ENCODE measurements at places on chromosomes 5 and 9.

DNA sequence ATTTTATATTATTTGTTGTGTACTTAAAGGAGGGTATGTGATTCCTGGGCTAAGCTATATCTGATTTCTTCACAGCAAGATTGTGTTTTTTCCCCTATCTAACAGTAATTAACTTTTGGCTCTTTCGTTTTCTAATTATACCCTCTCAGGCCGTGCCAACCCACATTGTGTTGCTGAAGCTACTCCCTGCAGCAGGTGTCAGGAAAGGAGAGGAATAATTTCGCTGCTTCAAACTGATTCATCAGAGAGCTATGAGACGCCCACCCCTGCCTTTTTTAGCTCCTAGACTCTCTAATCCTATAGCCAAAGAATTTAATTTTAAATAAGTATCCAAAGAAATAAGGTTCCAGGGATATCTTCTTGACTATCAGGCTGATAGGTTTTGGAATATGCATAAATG lies 3.8 kb downstream of the CAVIN4 start:
- no peak for DNase-seq

DNA sequence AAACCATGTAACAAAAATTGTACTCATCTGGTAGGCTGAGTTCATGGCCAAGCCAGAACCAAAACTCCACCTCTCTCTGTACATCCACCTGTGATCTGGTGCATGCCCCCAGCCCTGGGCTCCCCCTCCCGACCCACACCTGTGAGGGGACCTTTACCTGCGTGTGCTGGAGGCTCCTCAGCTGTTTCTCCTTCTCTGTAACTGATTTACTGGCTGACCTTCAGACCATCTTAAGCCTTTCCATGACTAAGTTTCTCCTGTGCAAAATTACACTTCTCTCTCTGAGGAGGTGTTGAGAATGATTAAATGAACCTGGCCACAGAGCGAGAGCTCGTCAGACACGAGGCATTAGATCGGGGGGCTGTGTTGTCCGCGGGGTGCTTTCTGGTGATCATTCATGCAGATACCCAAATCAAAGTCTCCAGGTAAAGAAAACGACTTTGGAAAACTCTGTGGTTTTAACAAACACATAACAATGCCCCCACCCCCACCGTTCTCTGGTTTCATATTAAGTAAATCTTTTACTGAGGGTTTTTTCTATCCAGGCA lies 136.4 kb downstream of the SEMA5A start:
- DNase-seq: no peak

DNA sequence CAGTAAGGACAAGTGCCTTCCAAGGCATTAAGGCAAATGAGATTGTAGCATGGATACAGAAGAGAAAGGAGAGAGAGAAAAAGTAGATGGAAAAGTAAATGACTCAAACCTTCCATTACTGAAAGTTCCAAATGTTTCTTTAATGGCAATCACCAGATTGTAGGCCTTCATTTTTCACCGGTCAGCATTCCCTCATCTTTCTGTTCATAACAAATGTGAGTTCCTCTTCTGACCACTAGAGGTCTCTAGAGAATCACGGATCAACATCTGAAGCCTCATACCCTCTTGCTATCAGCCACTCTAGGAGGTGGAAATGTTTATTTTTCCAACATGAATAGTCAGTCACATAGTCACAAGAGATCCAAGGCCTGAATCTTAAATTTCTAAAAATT lies 73.6 kb upstream of the RPS23 start:
- peak; percentile 25 for DNase-seq

GRCh38 chr5:113017881-113018635 lies 41.5 kb downstream of the DCP2 start:
- no peak for DNase-seq

DNA sequence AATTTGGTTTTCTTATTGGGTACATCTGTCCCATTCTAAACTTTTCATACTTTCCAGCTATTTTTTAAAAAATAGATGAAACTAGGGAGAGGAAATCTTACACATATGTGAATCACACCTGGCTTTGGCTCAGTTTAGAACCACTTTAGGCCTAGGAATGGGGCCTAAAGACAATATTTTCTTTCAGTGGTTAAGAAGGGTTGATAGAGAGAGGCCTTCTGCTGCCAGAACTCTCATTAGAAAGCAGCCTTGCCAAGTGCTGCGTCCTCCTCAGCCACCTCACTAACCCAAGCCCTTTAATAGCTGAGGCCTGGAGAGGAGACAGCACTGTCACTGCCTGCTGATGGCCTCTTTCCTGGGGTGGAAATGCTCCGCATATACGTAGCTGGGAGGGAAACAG lies 167.5 kb downstream of the SAXO1 start:
- DNase-seq: no peak

DNA sequence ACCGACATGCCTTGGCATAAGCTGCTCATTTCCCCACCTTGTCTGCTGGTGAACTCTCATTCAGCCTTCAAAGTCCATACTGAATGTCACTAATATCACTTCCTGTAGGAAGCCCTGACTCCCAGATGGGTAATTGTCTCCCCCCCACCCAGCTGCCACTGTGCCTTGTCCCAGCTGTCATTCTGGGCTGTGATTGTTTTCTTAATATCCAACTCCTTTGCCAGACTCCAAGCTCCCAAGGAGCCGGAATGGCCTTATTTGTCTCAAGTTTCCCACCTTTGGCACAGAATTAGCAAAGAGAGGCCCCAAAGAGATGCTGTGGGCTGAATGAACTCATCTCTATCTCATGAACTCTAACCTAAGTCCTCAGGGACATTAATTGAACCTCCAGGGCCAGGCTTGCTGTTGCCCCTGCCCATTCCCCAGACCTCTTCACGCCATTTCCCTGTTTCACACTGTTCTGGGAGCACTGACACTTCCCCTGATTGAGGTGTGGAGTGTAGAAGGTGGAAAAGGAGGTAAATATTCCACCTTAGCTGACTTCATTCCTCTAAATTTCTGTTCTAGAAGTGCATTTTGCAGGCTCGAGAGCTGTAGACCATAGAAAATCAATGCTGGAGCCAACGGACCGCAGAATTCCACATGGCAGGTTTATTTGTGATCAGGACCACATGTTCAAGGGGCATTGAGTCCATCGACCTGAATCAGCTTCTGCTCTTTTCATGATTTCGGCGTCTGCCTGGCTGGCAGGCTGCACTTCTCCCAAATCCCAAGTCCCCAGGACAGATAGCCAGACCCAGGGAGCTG lies 4.9 kb upstream of the SH3PXD2B start:
- no peak for DNase-seq

GRCh38 chr5:19880458-19880857 lies 107.5 kb downstream of the CDH18 start:
- no peak for DNase-seq

- DNase-seq: no peak
Observed at GRCh38 chr9:72441848-72442607, 77.0 kb upstream of the ZFAND5 start.

DNA sequence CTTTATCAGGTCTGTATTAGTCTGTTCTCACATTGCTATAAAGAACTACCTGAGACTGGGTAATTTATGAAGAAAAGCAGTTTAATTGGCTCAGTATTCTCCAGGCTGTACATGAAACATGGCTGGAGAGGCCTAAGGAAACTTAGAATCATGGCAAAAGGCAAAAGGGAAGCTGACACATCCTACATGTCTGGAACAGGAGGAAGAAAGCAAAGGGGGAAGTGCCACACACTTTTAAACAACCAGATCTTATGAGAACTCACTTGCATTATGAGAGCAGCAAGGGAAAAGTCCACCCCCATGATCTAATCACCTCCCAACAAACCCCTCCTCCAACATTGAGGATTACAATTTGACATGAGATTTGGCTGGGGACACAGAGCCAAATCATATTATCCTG lies 132.1 kb downstream of the PCSK1 start:
- no peak for DNase-seq

- DNase-seq: no peak
Observed at GRCh38 chr5:144017119-144017518, 153.3 kb downstream of the YIPF5 start.

DNA sequence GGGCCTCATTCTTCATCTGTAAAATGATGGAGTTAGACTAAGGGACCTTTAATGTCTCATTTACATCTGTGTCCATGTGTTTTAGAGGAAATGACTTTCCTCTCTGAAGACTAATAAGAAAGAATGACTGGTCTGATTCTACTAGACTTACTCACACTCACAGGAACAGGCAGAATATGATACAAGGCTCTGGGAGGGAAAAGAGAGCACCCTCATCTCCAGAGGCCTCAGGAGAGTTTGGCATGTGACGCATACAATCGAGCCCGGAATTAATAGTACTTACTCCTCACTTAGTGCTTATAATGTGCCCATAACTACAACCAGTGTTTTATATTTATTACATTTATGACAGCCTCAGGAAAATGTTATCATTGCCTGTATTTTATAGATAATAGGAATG lies 608.7 kb downstream of the KCTD16 start:
- no peak for DNase-seq

DNA sequence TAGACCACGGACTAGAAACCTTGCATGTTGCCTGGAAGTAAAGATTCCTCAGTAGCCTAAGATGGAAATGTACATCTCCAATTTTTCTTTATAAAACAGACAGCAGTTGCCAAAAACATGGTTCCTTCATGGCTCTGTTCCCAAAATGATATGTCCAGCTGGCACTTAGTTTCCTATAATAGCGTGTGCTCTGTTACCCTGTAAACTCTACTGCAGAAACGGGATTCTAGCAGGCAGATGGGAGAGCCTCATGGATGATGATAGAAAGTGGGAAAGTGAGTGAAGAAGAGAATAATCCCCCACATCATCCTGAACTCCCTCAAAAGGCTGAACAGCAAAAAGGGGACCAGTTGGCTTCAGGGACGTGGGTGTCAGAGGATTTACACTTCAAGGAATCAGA lies 118.2 kb downstream of the FRMD3 start:
- no peak for DNase-seq

- DNase-seq: peak; percentile 26
Observed at GRCh38 chr9:136399176-136400037, 563 bp downstream of the SNAPC4 start.

- DNase-seq: no peak
Observed at GRCh38 chr5:55597014-55597981, 62.5 kb upstream of the PLPP1 start.

- no peak for DNase-seq
Observed at GRCh38 chr5:143782588-143783386, 29.2 kb upstream of the HMHB1 start.

GRCh38 chr5:108727236-108727650 lies 20.5 kb upstream of the FER start:
- no peak for DNase-seq

- no peak for DNase-seq
Observed at GRCh38 chr9:6551136-6551535, 94.4 kb downstream of the GLDC start.

DNA sequence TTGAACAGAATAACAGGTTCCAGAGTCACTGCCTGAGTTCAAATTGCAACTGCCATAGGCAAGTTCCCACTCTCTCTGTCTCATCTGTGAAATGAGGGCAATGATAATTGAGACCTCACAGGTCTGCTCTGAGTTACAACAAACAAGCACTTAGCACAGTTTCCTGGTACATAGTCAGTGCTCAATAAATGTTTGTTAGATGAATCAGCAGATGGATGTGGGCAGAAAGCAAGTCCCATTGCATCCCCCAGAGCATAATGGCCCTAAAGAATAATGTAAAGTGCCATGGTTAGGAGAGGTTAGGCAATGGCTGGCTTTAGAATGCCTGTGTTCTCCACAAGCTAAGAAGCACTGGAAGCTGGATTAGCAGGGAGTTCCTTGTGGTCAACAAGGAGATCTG lies 136.5 kb upstream of the LARP1 start:
- no peak for DNase-seq

DNA sequence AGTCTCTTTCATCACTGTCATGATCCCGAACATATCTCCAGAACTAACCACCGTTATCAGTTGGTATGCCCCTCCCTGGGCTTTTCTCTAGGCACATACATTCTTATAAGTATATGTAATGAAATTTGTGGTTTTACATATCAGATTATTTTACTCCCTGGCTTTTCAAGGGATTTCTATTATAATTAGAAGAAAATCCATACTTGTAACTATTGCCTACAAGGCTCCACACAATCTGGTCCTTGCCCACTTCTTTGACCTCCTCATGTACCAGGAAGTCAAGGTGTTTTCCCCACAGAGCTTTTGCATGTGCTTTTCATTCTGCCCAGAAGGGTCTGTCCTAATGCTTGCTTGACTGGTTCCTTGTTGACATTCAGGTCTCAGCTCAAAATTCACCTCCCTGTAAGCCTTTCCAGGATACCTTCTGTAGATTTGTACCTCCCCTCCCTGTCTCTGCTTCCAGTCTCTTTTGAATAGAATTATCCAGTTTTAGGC lies 33.6 kb upstream of the HSD17B4 start:
- no peak for DNase-seq

- DNase-seq: no peak
Observed at GRCh38 chr9:126612326-126612812, 1.4 kb upstream of the LMX1B start.

GRCh38 chr9:127987103-127987614 lies 6.4 kb upstream of the EEIG1 start:
- DNase-seq: no peak

GRCh38 chr9:128393145-128393775 lies 22.1 kb downstream of the URM1 start:
- DNase-seq: no peak

- DNase-seq: no peak
Observed at GRCh38 chr5:147490989-147491388, 18.9 kb downstream of the DPYSL3 start.

- no peak for DNase-seq
Observed at GRCh38 chr9:129415942-129416651, 204.8 kb downstream of the C9orf50 start.

GRCh38 chr9:98563988-98564387 lies 144.7 kb downstream of the GABBR2 start:
- no peak for DNase-seq

DNA sequence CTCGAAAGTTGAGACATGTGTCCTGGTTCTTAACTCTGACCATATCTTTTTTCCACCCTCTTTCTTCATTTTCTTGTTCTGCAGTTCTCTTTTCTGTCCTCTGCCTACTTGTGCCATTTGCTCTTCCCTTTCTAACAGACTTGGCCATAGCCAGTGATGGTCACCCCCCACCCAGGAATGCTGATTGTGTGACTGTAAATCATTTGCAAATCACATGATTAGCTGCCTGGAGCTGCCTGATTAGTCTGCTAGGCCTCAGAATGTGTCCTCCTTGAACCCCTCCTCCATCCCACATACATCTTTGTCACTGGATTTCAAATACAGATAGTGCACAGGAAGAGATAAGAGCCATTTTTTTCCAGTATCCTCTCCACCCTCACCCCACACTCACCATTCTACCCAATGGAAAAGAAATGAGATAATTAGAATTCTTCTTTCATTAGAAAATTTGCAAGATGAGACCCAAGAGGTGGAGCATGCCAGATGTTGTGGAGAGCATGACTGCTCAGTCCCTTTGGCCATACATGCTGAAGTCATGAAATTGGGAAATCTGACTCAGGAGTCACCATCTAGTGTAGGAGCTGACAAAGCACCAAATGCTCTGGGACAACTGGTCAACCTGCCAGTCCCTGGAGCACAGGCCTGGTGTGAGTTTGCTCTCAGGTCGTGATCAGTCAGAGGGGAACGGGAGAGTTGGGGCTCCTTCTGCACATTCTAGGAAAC lies 538.2 kb downstream of the CCDC171 start:
- no peak for DNase-seq

Data from activated CD4-positive, alpha-beta T cell treated with anti-CD3 and anti-CD28 coated beads, Interleukin-2, amount 10 ng/mL, durations not matched to agents 7 days and 5 days (primary cell).